Uterine smooth muscle cell (primary cell): ENCODE measurements at places on chromosomes 12 and 14. TPM values are rescaled to one million over a fixed set of nuclear protein-coding genes. Genes with fewer than 3 reads are reported as not detected.

Gene ABCC9
- total RNA-seq: 20.5 and 37.9 TPM in 2 replicates

Gene MYF5
- total RNA-seq: not detected in 2 replicates

Gene ZFHX2
- total RNA-seq: 0.11 and 0.62 TPM in 2 replicates

Gene DTX3
- 15.6 and 23.1 TPM in 2 replicates for total RNA-seq

Gene DLGAP5
- 22.9 and 112 TPM in 2 replicates for total RNA-seq

Gene NGB
- not detected in 2 replicates for total RNA-seq

Gene HSPB8
- total RNA-seq: 17.8 and 18.9 TPM in 2 replicates

Gene TPPP2
- not detected in 2 replicates for total RNA-seq

Gene CCDC177
- total RNA-seq: under 0.01 TPM in 1 of 2 replicates, not detected in the other

Gene KRT73
- total RNA-seq: not detected in 2 replicates

Gene OR11H12
- not detected in 2 replicates for total RNA-seq

Gene FRS2
- total RNA-seq: 40.2 and 40.7 TPM in 2 replicates

Gene HAL
- under 0.01 TPM in 1 of 2 replicates, not detected in the other for total RNA-seq

Gene CCDC175
- total RNA-seq: not detected in 2 replicates

Gene LGR5
- not detected in 2 replicates for total RNA-seq

Gene RIMBP2
- total RNA-seq: under 0.01 and 0.12 TPM in 2 replicates

Gene NRL
- 0.55 and 1.00 TPM in 2 replicates for total RNA-seq

Gene CMKLR1
- not detected in 2 replicates for total RNA-seq

Gene IL31
- total RNA-seq: not detected in 2 replicates

Gene CD163L1
- under 0.01 and 0.22 TPM in 2 replicates for total RNA-seq

Gene MLXIP
- total RNA-seq: 14.7 and 19.1 TPM in 2 replicates

Gene L2HGDH
- total RNA-seq: 4.9 and 5.6 TPM in 2 replicates

Gene TMTC1
- 27.9 and 32.6 TPM in 2 replicates for total RNA-seq

Gene DCP1B
- total RNA-seq: 8.3 and 8.5 TPM in 2 replicates

Gene AKAP5
- total RNA-seq: 0.44 and 1.1 TPM in 2 replicates

Gene DPY19L2
- total RNA-seq: 4.2 and 7.2 TPM in 2 replicates

Gene MUCL1
- total RNA-seq: not detected in 2 replicates

Gene LYZ
- not detected in 2 replicates for total RNA-seq

Gene AICDA
- not detected in 2 replicates for total RNA-seq

Gene PPM1H
- total RNA-seq: 0.22 and 1.00 TPM in 2 replicates

Gene KRT83
- not detected in 2 replicates for total RNA-seq
